ENCODE measurements at places on chromosomes 12 and 14.

DNA sequence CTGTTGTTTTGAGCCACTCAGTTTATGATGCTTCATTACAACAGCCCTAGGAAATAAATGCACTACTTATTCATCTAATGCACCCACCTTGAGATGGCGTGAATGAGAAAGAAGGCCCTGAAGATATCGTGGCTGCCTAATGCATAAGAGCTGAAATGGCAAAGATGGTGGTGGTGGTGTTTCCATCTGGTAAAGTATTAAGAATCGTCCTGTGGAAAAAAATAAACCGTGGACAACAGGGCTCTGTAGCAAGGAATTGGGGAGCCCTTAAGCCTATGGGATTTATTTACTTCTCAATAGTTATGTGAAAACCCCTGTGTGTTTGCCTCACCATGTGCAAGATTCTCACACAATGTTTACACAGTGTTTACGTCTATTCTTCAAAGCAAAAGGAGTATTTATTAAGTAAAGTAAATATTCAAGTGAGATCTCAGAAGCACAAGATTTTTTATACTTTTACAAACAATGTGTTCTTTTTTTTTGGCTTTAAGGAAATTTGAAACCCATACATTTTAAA lies 1555.2 kb upstream of the FLRT2 start:
- no peak for DNase-seq

- no peak for DNase-seq
Observed at GRCh38 chr12:75480469-75480949, at the start of gene GLIPR1. GLIPR1 (plus strand) TSS chr12:75480755; CDS start chr12:75480881, 126 bp downstream.

GRCh38 chr12:47190271-47190750 lies 110.6 kb upstream of the AMIGO2 start:
- no peak for DNase-seq

DNA sequence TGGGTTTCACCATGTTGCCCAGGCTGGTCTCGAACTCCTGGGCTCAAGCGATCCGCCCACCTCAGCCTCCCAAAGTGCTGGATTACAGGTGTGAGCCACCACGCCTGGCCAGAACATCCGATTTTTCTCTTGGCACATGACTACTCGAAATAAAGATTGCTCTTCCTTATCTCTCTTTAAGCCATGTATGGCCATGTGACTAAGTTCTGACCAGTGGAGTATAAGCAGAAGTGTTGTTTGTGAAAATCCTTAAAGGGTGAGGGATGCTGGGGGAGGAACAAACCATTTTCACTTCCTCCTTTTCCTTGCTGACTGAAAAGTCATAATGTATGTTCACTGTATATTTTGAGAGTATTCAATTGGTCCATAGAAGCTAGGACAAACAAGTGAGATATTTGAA lies 50.7 kb upstream of the ATF7IP start:
- DNase-seq: no peak

GRCh38 chr12:607541-608001 lies 55.7 kb downstream of the NINJ2 start:
- no peak for DNase-seq

GRCh38 chr14:82855912-82856391 lies 1322.3 kb upstream of the SEL1L start:
- DNase-seq: peak; percentile 3

DNA sequence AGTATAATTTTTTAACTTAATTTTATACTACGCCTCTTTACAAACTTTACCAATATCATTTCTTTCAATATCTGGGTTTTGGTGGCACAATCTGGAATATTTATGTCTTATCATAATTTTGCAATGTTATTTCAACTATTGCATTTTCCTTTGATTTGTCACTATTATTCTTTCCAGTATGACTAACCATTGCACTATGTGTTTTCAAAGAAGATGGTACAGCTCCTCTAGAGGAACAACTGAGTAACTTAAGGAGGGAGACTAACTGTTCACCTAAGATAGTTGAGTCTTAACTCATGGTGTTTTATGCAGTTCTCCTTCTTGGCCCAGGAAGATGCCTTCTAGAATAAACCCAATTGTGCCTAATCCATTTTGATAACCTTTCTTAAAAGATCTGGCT lies 60.5 kb upstream of the KIF21A start:
- DNase-seq: no peak

- DNase-seq: no peak
Observed at GRCh38 chr12:2561367-2561766, 233.4 kb upstream of the FKBP4 start.

- DNase-seq: no peak
Observed at GRCh38 chr12:94811611-94812010, 161.3 kb upstream of the TMCC3 start.

- DNase-seq: no peak
Observed at GRCh38 chr14:69059658-69060623, 80.8 kb upstream of the ACTN1 start.

DNA sequence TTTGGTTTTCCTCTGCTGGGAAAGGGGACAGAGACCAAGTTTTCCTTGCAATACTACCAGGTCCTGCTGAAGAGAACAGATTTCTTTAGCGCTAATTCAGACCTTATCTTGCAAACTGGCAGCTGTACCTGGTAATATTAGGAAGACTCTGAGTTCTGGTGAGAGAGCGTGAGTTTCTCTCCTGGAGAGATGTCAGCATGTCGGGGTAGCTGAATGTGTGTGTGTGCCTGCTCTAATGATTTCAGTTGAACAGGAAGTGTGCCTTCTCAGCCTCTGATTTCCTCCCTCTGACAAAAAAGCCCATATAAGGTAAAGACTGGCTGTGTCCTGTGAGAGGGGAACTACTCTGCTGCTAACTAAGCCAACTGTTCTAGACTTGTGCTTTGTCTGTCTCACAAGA lies 10.3 kb upstream of the ERP27 start:
- DNase-seq: no peak

GRCh38 chr12:117803001-117803400 lies 165.8 kb downstream of the KSR2 start:
- DNase-seq: no peak

GRCh38 chr12:144650-145284 lies 69.2 kb downstream of the SLC6A12 start:
- DNase-seq: no peak

- DNase-seq: no peak
Observed at GRCh38 chr12:94750864-94751263, 100.5 kb upstream of the TMCC3 start.

GRCh38 chr14:104659764-104660523 lies 29.5 kb upstream of the INF2 start:
- no peak for DNase-seq

DNA sequence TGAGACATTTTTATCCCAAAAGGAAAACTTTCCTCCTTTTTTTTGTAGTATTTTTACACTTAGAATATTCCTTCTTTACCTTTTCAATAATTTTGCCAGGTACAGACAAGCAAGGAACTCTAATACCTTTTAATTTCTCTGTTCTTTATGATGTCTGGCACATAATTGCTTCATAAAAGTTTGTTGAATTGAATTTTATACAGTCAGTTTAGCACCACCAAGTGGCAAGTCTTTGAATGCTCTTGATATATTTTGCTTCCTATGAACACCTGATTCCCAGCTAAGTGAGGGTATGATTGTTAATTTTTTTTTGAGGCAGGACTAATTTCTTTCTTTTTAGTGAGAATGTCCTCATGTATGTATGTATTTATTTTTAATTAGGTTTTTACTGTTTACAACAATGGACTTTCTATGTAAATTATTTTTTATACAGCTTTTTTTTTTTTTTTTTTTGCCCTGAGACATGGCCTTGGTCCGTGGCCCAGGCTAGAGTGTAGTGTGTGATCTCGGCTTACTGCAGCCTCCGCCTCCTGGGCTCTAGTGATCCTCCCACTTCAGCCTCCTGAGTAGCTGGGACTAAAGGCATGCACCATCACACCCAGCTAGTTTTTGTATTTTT lies 6.9 kb downstream of the TBC1D15 start:
- DNase-seq: no peak

- DNase-seq: no peak
Observed at GRCh38 chr12:122991623-122992275, 11.3 kb downstream of the ARL6IP4 start.

- DNase-seq: no peak
Observed at GRCh38 chr14:100406505-100407131, 83.5 kb downstream of the SLC25A47 start.

GRCh38 chr12:46206471-46206870 lies 62.4 kb downstream of the SLC38A1 start:
- DNase-seq: no peak

DNA sequence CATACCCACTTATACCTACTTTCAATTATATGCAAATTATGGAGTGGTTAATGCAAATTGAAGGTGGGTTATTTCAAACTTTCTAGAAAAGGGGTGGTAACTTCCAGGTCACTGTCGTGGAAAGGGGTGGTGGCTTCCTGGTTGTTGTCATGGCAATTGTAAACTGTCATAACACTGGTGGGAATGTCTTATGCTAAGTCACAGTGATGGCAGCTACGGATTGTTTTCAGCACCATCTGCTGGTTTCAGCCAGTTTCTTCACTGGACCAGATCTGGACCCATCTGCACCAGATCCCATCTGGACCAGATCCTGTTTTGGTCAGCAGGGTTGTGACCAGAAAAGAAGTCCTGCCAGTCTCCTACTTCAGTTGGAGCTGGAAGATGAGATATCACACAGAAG lies 1469.3 kb downstream of the AACS start:
- DNase-seq: peak; percentile 1

GRCh38 chr12:107351713-107352112 lies 258.4 kb upstream of the CRY1 start:
- DNase-seq: no peak

DNA sequence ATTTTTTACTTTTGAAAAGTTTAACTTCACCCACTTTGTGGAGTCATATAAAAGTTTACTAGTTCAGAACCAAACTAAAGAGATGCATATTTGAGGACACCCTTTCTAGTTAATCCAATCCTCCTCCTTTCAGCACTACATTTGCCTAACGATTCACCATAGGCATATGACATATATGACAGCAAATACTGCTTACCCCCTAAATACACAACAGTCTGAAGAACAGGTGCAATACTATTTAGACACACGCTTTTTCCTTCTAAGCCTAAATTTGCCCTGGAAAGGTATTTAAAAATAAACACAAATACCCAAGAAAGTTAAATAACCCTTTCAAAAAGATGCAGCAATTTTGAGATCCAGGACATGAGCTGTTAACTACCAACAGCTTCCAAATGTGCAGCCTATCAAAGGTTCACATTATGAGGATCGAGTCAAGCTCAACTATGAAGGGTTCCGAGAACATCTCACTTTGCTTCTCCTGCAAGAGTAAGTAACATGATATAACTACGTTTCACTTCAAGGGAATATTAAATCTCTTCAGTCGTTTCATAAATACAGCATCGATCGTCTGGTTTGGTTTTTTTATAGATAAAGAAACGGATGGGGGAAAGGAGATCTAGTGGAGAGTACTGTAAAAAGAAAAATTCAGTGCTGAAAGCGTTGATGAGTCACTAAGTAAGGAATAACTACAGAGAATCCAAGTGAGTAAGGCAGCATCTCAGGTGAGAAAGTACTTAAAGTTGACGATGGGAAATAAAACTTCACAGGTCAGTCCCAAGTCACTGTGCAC lies 677 bp upstream of the AP4S1 start:
- DNase-seq: peak; percentile 27

DNA sequence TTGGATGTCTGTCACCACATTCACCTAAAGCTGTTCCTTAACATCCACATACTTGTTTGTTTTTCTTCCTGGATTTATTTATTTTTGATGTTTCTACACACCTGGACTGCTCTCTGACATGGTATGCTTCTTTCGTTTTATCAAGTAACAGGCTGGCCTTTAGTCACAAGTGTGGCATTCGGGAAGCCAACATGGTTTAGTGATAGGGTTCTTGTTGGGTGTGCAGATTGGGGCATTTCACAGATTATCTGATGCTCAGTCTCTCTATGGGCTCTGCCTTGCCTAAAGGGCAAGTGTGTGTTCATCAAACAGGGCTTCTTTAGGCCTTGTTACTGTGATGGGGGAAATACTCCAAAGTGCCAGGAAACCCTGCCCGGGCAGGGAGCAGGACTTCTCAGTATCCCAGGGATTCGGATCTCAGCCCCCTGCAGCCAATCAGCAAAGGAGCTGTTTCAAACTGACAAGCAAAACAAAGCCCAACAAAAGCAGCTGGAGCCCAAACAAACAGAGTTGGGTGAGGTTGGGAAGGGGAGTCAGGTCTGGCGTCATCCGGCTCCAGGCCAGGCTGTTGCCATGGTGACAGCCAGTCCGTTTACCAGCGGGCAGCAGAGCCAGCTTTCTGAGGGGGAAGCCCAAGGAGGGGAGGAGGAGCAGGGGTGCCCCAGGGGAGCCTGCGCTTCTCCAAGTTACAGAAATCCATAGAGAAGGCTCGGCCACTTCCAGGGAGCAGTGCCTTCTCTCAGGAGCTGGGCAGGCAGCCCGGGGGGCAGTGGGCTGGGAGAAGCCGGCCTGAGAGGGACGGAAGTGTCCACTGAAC lies 31.9 kb downstream of the FOS start:
- DNase-seq: peak; percentile 36

GRCh38 chr14:65096323-65097089 lies 5.8 kb downstream of the MAX start:
- DNase-seq: no peak

- DNase-seq: no peak
Observed at GRCh38 chr14:103101963-103102688, 7.6 kb downstream of the EXOC3L4 start.

DNA sequence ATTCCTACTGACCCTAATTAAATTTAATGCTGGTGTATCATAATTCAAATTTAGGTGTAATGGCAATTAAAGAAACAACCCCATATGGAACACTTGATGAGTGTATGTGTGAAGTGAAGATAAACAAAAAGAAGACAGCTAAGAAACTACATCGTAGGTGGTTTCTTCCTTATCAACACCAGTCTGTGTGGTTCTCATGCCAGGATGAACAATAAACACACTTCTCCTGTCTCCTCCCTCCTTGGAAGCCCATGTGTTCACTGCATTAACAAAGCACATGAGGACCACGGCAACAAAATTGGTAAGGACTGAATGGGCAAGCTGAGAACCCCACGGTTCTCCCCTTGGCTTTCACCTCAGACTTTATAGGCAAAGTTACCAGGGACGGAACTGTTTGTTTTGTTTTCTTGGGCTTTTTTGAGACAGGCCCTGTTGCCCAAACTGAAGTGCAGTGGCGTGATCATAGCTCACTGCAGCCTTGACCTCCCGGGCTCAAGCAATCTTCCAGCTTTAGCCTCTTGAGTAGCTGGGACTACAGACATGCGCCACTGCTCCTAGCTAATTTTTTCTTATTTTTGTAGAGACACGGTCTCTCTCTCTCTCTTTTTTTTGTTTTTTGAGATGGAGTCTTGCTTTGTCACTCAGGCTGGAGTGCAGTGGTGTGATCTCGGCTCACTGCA lies 71.0 kb downstream of the TRAFD1 start:
- DNase-seq: no peak

DNA sequence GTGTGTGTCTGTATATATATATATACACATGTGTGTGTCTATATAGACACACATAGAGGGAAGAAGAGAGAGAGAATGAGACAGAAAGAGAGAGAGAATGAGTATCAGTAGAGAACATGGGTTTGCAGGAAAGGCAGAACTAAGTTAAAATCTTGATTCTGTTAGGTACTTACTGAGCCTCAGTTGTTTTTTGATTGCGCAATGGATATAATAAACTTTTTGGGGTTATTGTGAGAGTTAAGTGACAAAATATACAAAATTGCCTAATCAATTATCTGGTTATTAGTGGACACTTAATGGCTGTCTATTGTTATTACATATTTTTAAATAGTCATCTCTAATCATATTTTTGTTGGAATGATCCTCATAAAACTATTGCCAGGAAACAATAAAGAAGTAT lies 169.0 kb downstream of the ETNK1 start:
- no peak for DNase-seq

GRCh38 chr12:24756479-24757024 lies 192.3 kb downstream of the BCAT1 start:
- DNase-seq: no peak

GRCh38 chr14:101192661-101193000 lies 289.1 kb upstream of the RTL1 start:
- no peak for DNase-seq

GRCh38 chr14:99118046-99118721 lies 153.8 kb downstream of the BCL11B start:
- peak; percentile 97 for DNase-seq
